ENCODE measurements at places on chromosomes 2 and 18. TPM values are rescaled to one million over a fixed set of nuclear protein-coding genes. Genes with fewer than 3 reads are reported as not detected.
A peak's percentile ranks its signal among the peaks of the same experiment; 100 is the strongest.

DNA sequence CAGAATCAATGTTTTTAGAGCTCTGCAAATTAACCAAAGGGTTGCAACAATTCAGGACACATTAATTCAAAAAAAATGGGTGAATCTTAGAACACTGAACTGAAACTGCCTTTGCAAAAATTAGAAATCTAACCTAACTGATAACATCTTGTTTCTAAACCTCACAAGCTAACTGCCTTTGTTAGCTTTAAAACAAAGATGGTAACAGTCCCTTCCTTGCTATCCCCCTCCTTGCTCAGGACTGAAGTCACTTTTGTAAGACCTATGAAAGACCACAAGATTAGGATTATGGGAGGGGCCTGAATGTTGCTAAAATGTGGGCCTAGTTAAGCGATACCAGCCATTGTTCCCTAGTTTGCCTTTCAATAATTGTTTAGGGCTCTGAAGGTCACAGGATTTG lies 44.9 kb upstream of the LONRF2 start:
- no peak for DNase-seq

DNA sequence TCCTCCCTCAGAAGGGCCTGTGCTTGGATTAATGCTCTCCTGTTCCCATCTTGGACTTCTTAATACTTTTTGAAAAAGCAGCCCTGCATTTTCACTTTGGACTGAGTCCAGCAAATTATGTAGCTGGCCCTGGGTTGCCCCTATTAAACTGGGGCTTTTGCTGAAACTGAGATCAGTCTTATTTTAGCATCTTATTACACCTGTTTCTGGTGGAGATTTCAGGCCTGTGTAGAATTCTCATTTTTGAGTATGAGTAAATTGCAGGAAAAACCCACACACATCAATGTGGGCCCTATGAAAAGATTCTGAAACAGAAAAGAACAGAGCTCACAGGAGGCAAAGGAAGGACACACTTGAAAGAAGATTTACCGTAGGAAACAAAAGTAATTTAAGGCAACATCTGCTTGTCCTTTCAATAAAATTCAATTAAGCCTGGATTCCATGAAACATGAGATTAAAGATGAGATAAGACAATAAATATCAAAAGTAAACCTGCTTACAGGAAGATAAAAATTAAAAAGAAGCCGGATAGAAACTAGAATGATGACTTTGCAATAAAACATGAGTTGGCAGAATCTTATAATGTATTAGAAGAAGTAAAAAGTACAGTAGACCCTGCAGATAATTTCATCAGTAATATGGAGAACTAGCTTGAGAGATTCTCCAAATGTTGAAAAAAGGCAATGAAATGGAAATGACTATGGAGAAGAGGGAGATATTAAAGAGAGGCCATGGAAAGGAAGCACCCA lies 90.7 kb upstream of the GCFC2 start:
- DNase-seq: no peak

- DNase-seq: no peak
Measured at GRCh38 chr2:127326289-127326945, 32.5 kb upstream of the ERCC3 start.

- DNase-seq: no peak
Measured at GRCh38 chr2:128437204-128437565, 118.5 kb upstream of the HS6ST1 start.

Gene TUBA4B
- not detected for total RNA-seq

GRCh38 chr2:164794016-164794415 lies 47.6 kb downstream of the COBLL1 start:
- DNase-seq: no peak

GRCh38 chr2:10234013-10234306 lies 68.7 kb upstream of the HPCAL1 start:
- DNase-seq: no peak

DNA sequence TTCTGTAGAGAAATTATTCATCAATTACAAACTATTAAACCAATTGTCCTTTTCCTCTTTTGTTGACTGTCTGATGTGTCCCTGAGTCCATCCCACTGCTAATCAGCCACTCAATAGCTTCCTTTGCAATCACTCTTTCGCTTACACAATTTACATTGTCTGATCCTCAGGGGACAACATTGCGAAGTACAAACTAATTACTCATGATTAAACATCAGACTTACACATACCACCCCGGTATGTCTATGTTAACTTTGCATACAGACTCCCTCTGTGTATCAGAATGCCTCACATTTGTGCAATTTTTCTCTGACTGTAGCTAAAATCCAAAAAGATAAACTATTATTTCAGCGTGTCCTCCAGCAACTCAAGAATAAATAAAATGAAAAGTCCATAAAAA lies 264.4 kb upstream of the REV1 start:
- DNase-seq: no peak

Gene PSD4
- 64.5 TPM for total RNA-seq

- DNase-seq: no peak
Measured at GRCh38 chr2:68368654-68369336, 3.7 kb downstream of the PLEK start.

- no peak for DNase-seq
Measured at GRCh38 chr2:232574674-232575403, 24.4 kb downstream of the EIF4E2 start.

GRCh38 chr2:165864296-165864695 lies 70.2 kb upstream of the GALNT3 start:
- DNase-seq: no peak

- no peak for DNase-seq
Measured at GRCh38 chr2:11833601-11834000, 87.2 kb downstream of the LPIN1 start.

DNA sequence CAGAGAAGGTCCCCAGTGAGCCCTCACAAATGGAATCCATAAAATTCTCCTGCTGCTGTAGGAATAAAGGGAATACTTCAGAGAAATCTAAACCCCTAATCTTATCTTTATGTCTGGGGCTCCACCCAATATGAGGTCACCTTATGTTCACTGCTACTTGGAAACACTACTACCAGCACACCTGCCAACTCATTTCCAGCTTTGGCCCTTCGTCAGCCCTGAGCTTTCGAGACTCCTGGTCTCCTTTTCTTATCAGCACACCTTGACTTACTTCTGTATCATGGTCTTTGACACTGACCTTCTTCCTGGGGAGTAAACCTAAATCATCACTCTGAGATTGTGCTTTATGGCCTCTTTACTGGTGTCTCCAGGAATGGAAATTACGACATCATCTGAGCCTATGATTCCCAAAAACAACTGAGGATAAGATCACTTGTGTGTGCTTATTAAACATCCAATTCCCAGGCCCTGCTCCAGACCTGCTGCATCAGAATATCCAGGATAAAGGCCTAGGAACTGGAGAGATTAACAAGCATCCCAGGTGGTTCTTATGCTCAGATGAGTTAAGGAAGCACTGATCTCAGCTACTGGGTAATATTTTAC lies 22.2 kb upstream of the ASNSD1 start:
- no peak for DNase-seq

Gene PAX8
- 14.5 TPM for total RNA-seq

Gene TRIM43
- not detected for total RNA-seq

DNA sequence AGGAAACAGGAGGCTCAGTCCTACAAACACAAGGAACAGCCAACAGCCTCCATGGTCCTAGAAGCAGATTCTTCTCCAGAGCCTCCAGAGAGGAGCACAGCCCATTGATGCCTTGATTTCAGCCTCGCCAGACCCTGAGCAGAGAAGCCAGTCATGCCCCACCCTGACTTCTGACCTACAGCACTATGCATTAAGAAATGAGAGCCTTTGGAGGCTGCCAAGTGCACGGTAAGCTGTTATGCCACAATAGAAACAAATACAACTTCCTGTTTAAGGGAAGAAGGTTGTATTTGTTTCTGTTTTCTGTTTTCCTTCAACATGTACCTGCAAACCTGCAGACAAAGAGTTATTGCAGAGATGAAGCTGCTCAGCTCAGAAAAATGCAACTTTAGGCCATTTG lies 181.3 kb upstream of the AGAP1 start:
- DNase-seq: no peak

DNA sequence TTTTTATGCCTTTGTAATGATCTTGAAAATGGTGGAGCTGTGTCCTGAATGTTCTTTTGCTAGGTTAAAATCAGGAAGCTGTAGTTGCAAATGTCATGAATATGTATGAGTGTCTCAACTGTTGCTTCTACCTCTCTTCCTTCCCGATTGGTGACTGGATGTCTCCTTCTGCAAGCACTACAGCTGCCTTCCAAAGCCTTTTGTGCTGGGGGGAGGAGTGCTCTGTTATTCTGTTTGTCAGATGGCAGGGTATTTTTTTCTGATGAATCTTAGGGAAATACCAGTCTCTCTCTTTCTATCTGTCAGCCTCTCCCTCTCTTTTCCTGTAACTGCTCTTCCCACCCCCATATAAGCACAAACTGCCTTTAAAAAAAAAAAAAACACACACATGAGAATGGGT lies 1396.3 kb upstream of the CELF4 start:
- DNase-seq: no peak

- DNase-seq: no peak
Measured at GRCh38 chr2:239469106-239469960, 68.5 kb upstream of the HDAC4 start.

DNA sequence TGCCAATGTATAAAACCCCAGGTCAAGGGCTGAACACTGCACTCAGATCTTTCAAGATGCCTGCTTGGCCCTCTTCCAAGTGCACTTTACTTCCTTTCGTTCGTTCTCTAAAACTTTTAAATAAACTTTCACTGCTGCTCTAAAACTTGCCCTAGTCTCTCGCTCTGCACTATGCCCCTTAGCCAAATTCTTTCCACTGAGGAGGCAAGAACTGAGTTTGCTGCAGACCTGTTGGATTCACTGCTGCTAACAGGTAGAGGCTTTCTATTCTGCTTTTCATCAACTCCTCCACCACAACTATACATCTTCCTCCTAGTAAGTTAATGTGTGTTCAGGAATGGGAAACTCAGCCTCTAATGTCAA lies 467.9 kb downstream of the MBD2 start:
- DNase-seq: no peak

- DNase-seq: no peak
Measured at GRCh38 chr2:59706729-59707128, 846.7 kb downstream of the BCL11A start.

Gene METAP1D
- 11.1 TPM for total RNA-seq

DNA sequence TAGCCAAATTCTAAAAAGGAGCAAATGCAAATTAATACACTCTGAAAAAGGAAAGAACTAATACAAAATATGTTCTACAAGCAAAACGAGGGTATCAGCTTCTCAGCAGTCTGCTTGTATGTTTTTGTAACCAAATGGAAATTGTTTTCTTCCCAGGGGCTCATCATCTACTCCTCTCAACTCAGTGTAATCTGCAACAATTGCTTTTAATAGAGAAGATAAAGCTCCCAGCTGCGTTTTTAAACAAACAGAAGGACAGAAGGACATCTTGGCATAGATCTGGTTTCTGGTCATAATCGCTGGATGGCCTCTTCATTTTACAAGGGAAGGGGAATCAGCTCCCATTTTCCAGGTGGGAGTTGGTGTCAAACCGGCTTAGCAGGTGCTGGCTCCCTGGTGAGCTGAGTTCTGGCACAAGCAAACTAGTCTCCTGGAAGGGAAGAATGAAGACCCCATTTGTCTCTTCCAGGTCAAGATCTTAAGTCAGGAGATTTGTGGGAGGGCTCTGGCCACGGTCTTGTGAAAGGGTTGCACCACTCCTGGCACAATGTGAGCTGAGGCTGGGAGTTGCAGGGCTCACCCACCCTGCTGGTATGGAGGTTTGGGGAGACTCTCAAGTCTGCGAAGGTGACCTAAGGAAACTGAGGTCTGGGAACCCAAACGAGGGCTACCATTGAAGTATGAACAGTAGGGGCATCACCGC lies 41.6 kb downstream of the NPPC start:
- no peak for DNase-seq

- DNase-seq: no peak
Measured at GRCh38 chr18:21483051-21483450, 117.5 kb downstream of the ESCO1 start.

- DNase-seq: no peak
Measured at GRCh38 chr2:23602116-23602515, 217.1 kb downstream of the KLHL29 start.

- DNase-seq: no peak
Measured at GRCh38 chr2:207044379-207045362, 105.4 kb downstream of the CPO start.

- DNase-seq: no peak
Measured at GRCh38 chr2:175709248-175709647, 292.8 kb downstream of the LNPK start.

GRCh38 chr2:27347641-27348040 lies 8.9 kb downstream of the GTF3C2 start:
- DNase-seq: no peak

Gene KRTCAP3
- total RNA-seq: 74.0 TPM

Gene SPP2
- not detected for total RNA-seq

Gene PPM1G
- total RNA-seq: 121 TPM

Gene SERPINB13
- total RNA-seq: not detected

Gene ACTR2
- total RNA-seq: 239 TPM

Gene RGPD8
- total RNA-seq: 2.3 TPM

DNA sequence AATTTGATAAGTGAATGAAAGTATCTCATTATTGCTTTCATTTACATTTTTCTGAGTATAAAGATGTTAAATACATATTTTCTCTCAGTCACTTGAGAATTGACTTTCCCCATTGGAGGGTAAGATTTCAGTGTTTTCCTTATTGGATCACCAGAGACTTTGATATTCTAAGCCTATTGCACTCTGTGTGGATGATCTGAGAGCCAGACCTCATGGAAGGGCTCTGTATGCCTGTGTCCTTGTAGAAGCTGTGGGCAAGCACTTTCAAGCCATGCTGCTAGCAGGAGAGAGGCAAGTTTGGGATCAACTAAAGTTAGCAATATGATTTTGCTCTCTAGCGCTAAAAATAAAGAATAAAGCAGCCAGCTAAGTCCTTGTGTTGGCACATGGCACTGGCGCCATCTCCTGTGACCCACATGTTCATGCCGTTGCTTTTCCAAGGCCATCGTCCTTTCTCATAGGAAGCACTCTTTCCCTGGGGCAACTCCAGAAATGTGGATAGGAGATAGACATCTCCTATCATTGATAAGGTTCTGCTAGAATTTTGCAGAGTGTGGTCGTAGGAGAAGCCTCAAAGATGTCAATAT lies 72.6 kb downstream of the AOX1 start:
- DNase-seq: no peak

DNA sequence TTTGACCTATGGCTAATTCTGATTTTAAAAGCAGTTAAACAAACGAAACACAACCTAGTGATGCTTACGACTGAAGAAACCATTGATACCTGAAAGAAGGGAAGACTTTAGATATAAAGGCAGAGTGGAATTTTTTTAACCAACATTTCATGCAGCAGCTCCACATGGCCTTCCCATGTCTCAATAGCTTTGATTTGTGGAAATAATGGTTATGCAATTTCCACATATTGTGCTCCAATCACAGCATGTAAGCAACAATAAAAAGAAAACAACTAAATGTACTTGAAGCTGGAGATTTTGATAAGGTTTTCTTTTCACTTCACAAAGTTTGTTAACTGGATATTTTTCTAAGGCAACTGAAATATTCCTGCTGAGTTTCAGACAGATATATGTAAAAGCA lies 82.0 kb upstream of the SLC39A10 start:
- no peak for DNase-seq

Gene SERPINB12
- not detected for total RNA-seq

- peak; percentile 7 for DNase-seq
Measured at GRCh38 chr2:191927991-191928390, 81.1 kb upstream of the CAVIN2 start.

Data from Calu3 (cell line).